ENCODE measurements at places on chromosomes 5 and 9. TPM values are rescaled to one million over a fixed set of nuclear protein-coding genes. Genes with fewer than 3 reads are reported as not detected.

DNA sequence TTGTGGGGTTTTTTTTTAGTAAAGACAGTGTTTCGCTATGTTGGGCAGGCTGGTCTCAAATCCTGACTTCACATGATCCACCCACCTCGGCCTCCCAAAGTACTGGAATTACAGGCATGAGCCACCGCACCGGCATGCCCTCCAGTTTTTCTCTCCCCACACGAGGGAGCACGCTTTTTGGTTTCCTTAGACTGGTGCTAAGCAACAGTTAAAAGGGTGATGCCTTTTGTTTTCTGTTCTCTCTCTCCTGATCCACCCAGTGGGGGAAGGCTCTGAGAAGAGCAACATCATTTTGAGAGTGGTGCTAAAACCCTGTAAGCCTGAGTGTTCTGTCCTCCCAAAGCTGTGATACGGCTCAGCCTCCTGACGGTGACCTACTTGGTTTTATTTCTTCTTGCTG lies 146.6 kb downstream of the MAN2A1 start:
- no peak for DNase-seq

- DNase-seq: no peak
Observed at GRCh38 chr5:40733434-40733833, 22.3 kb downstream of the TTC33 start.

GRCh38 chr5:53166183-53166495 lies 56.6 kb upstream of the MOCS2 start:
- no peak for DNase-seq

- DNase-seq: peak; percentile 71
Observed at GRCh38 chr5:56460681-56461191, 227.6 kb upstream of the ANKRD55 start.

DNA sequence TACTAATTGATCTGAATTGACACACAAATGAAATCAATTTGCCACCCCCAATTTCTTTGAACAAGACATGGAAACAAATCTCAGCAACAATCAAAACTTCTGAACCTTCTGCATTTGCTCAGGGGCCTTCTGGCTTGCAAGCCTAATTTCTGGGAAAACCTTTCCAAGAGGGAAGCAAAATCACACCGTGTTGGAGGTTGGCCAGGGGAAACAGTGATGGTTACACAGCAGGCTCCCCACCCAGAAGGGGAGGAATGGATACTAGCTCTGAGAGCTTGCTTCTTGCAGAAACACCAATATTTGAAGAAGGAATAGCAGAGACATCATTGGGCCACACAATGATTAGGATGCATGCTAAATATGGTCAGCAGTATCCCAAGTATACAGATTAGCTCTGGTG lies 488.6 kb upstream of the TRPC7 start:
- DNase-seq: no peak

DNA sequence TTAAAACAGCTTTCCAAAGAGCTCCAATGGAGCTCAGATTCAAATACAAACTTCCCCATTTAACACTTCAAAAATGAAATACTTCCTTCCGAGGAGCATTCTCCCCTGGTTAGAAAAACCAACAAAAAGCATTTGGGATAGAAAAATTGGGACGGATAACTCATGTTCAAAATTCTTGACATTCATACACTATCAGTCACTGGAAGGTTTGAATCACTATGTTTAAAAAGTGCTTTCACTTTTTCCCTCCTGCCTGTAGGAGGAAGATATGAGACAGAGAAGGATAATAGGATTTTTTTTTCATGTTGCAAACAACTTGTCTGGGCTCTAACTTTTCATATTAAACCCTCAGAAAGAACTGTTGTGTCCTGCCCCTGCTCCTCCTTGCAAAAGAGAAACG lies 412.0 kb downstream of the ACTL7B start:
- peak; percentile 16 for DNase-seq

DNA sequence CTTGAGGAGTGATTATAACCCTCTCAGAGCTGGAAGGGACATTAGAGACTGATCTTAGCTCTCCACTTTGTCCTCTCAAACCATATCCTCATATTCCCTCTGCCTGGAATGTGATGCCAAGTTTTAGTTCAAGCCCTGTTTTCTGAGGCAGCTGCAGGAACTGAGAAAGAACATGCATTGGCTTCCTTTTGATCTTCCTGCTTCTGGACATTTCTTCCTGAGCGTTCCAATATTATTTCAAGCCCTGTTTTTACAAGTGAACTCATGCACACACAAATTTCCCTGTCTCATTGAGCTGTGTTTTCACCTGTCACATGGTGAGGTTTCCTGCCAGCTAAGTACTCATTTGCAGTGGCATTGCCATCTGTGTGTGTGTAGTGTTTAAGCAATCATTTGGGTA lies 17.0 kb downstream of the FOCAD start:
- DNase-seq: peak; percentile 61

DNA sequence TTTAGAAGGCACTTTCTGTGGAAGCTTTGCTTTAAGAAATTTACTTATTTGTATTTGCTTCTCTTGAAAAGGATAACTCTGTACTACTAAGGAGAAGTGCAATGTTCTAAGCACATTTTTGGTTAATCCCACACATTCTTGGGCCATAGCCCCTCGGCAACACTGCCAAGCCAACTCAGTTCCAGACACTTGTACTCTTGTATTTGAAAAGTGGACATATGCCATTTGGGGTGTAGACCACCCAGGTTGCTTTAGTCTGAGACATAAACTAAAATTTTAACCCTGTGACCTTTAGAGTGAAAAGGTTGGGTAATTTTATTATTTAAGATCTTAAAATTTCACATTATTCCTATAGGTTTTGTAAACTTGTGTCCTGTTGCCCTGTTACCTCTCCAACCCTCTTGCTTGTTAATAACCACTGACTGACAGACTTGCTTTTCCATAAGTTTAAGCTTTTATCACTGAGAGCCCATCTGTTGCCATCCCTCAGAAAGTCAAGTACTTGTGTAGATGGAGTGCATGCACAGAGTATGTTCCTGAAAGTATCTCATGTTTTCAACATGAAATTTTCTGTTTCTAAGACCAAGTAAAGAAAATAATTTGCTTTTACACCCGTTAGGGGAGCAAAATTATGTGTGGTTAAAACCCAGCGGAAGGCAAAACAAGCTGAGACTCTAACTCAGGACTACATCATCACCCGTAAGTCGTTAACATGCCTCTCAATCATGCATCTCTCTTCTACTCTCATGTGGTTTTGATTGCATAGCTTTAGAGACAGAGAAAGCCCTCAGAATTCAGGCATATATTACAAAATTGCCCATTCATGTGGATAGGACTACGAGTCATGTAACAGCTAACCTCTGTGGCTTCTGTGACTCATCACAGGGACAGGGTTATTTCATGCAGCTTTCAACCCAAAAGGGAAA lies 117.3 kb downstream of the GDNF start:
- DNase-seq: peak; percentile 98

- DNase-seq: peak; percentile 31
Observed at GRCh38 chr5:180670586-180671359, 21.4 kb upstream of the FLT4 start.

DNA sequence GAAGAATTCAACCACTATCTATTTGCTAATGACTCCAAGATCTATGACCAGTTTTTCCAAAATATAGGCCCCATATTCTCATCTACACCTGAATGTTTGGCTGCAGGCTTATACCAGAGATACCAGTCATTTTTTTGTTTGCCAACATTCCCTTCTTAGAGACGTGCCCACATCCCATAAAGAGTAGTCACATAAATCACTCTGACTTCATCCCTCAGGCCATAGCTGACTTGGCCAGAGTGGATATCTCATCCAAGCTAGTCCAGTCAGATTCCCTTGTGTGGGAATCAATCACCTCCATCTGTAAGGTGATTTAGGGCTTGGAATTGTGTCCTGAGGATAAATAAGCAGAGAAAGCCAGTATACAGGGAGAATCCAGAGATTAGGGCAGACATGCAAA lies 124.3 kb upstream of the SLC24A2 start:
- DNase-seq: no peak

DNA sequence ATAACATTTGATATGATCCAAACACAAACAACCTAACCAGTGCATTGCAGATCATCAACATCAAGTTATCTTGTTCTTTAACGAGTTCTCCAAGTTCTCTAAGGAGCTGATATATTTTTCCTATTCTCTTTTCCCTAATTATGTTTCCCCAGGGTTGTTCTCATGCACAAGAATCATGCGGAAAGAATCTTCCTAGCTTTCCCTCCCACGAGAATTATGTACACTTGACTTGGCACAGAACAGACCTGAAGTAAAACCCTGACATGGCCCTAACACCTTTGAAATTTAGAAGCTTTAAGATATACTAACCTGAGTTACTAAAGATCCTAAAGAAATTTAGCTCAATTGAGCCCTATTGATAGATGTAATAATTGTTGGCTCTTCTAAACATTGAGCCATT lies 110.7 kb upstream of the FST start:
- DNase-seq: peak; percentile 13

- DNase-seq: peak; percentile 56
Observed at GRCh38 chr5:160507221-160507721, 85.6 kb downstream of the PTTG1 start.

DNA sequence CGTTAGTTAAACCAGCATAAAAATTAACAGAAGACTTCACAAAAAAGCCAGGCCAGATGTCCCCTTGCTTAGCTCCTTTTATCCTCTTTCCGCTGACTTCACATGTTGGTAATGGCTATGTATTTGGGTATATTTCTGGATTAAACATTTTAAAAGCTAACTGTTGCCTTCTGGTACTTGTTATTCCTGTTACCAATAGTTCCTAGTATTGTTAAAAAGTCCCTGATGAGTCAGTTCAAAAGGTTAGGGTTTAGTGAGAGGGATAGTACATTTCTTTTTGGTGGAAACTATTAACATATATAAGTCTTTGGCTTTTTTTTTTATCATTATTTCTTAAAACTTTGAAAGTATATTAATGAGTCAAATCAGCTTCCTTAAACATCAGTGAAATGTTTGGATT lies 103.2 kb upstream of the ELL2 start:
- DNase-seq: peak; percentile 55

GRCh38 chr5:36602704-36603321 lies 3.6 kb upstream of the SLC1A3 start:
- DNase-seq: no peak

DNA sequence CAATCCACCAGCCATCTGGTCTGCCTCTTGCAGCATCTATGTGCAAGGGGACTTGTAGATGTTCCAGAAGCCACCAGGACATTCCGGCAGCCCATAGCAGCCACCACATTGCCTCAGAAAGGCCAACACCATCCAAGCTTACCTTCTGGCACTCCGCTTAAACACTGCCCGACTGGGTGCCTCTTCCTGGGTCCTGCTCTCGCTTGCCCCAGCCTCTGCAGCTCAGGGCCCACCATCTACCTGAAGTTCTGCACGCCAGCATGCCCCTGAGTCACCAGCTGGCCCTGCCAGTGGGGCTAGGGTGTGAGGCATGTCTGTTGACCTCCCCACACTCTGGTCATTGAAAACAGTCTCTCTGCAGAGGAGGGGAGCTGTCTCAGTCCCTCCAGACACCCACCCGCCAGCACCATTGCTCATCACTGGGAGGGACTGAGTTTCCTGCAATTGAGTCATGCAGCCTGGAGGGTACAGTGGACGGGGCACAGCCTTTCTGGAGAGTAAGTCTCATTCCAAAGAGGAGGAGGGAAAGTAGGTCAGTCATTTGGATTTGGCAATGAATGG lies 16.9 kb upstream of the COL5A1 start:
- no peak for DNase-seq

DNA sequence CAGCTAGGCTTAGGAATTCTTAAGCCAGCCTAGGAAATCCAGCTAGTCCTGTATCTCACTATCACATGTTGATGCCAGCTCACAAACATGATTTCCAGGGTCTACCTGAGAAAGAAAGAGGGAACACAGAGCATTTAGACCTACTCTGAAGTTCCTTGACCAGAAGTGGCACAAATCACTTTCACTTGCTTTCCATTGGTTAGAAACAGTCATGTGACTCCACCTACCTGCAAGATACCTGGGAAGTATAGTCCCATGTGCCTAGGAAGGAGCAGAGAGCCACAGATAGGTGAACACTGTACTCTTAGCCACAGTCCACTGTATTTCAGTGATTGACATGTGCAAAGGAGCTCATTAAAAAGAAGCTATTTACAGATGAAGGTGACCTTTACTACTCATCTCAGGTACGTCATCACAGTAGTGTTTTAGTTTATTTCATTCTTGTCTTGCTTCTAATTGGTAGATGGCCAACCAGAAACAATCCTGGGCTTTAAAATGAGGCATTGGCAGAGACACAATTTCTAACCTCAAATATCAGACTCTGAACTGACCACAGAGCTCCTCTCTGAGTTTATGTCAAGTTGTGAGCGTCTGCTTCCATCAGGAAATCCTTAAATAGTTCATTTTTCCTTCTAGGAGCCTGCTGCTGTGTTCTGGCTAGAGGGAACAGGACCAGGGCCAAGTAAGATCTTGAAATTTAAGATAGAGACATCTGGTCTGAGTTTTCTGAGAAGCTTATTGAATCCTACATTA lies 340.7 kb downstream of the TLE4 start:
- no peak for DNase-seq

DNA sequence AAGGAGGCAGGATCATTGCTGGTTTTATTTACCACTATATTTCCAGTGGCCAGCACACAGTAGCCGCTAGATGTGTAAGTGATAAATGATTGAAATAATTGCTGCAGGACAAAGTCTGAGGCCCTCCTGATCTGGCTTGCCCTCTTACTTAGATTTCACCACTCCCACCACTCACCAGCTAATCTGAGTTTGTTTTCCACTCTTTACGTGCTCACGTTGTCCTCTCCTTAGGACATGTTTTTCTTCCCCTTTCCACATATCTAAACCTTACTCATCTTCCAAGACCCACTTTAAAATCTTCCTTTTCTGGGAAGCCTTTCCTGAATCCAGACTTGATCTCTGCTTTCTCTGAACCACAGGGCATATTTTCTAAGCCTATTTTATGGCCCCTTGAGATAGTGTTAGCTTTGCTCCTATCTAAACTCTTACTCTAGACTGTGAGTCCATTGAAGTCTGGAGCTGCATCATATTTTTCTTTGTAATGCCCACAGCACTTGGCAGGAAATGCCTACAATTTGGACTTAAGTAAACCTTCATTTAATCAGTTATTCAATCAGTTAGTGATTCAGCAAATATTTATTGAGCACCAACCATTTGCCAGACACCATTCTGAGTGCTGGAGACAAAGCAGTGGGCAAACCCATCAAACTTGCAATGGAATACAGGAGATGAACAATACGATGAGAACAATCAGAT lies 2.4 kb downstream of the TLR4 start:
- peak; percentile 15 for DNase-seq

- DNase-seq: no peak
Observed at GRCh38 chr9:123043081-123043939, 9.8 kb downstream of the GPR21 start.

- no peak for DNase-seq
Observed at GRCh38 chr9:96141128-96141474, 160.9 kb downstream of the HSD17B3 start.

The COL5A1 gene
- total RNA-seq: 12.8 TPM

The EGR1 gene
- total RNA-seq: 12.3 TPM

The SLC6A3 gene
- total RNA-seq: not detected

The NIPAL4 gene
- 1.1 TPM for total RNA-seq

The PCDH1 gene
- 10.6 TPM for total RNA-seq

The ARSI gene
- total RNA-seq: 7.3 TPM

The RLN2 gene
- 1.1 TPM for total RNA-seq

The FAM169A gene
- 6.9 TPM for total RNA-seq

All from renal cortical epithelial cell (primary cell).